ENCODE measurements at places on chromosomes 12 and 14. TPM values are rescaled to one million over a fixed set of nuclear protein-coding genes. Genes with fewer than 3 reads are reported as not detected.
A peak's percentile ranks its signal among the peaks of the same experiment; 100 is the strongest.

TSPAN19 gene
- not detected for total RNA-seq

OR4E2 gene
- not detected for total RNA-seq

CPNE8 gene
- total RNA-seq, result 8.4 TPM

MYO1H gene
- total RNA-seq, result 0.34 TPM

AP5M1 gene
- 31.0 TPM for total RNA-seq

GUCY2C gene
- not detected for total RNA-seq

DNA sequence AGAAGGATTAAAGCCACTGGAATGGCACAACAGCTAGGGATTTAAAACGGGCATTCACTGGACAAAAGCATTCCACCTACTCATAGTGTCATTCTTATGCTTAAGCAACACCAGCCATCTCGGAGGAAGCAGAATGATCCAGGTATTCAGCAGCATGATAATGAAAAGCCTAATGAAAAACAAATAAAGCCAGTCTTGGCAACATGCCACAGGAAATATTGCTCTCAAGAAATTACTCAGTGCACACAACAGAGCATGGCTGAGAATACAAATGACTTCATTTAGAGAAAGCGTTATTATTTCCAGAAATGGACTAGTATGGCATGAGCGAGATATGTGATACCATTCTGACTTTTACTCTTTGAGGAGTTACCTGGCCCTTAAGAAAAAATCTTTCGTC lies 442.2 kb downstream of the APAF1 start:
- no peak overlapping the region for H3K4me3 ChIP-seq
- no peaks in the 10 kb centered on the region for H3K4me1 ChIP-seq
- no peak overlapping the region for H3K27ac ChIP-seq
- H3K27me3 ChIP-seq, result no peaks in the 10 kb centered on the region
- H3K36me3 ChIP-seq, result no peaks in the 10 kb centered on the region

DNA sequence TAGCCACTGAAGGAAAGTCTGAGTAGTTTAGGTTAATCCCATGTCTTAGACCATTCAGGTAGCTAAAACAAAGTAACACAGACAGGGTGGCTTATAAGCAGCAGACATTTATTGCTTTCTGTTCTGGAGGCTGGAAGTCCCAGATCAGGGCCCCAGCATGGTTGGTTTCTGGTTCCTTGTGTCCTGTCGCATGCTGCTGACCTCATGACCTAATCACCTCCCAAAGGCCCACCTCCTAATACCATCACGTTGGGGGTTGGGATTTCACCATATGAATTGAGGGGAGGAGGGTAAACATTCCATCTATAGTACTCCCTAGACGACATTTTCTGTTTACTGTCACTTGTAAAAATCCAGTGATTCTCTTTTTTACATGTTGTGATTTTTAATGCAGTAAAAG lies 148.6 kb downstream of the FBXL14 start:
- DNase-seq, result no peak
- no peak overlapping the region for H3K4me3 ChIP-seq
- H3K27ac ChIP-seq, result no peak overlapping the region

DNA sequence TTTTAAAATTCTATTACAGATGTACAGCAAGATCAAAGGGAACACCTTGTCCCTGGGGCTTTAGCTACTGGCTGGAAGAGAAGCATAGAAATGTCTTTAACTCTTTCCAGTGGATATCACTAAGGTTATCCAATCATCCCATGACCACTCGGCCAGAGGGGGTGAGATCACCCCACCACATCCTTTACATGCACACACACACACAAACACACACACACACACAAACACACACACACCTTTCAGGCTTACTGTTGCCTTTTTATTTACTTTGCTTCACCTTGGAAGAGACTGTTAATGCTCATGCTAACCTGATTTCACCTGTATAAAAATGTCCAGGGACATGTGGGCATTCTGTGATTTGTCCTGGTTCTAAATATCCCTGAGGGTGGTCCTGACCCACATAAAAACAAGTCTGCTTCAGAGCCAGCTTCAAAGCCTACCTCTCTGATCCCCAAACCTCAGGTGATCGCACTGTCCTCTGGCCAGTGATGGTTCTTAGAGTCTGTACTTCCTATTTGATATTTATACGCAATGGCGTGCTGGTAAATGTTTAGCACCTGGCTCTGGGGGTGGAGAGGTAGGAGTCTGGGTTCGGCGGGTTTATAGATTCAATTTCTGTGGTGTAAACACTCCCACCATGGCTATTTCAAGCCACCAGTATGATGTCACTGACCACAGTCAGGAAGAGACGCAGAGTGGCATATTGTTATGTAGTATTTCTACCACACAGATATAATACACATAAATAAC lies 166.1 kb upstream of the EEA1 start:
- no peaks in the 10 kb centered on the region for H3K27me3 ChIP-seq
- no peak overlapping the region for H3K27ac ChIP-seq
- no peak overlapping the region for H3K4me3 ChIP-seq

GRCh38 chr14:85165094-85165493 lies 364.9 kb upstream of the FLRT2 start:
- no peak overlapping the region for H3K4me3 ChIP-seq
- no peaks in the 10 kb centered on the region for H3K27me3 ChIP-seq
- H3K36me3 ChIP-seq, result no peaks in the 10 kb centered on the region
- no peaks in the 10 kb centered on the region for H3K4me1 ChIP-seq
- DNase-seq, result no peak
- H3K27ac ChIP-seq, result no peak overlapping the region

DNA sequence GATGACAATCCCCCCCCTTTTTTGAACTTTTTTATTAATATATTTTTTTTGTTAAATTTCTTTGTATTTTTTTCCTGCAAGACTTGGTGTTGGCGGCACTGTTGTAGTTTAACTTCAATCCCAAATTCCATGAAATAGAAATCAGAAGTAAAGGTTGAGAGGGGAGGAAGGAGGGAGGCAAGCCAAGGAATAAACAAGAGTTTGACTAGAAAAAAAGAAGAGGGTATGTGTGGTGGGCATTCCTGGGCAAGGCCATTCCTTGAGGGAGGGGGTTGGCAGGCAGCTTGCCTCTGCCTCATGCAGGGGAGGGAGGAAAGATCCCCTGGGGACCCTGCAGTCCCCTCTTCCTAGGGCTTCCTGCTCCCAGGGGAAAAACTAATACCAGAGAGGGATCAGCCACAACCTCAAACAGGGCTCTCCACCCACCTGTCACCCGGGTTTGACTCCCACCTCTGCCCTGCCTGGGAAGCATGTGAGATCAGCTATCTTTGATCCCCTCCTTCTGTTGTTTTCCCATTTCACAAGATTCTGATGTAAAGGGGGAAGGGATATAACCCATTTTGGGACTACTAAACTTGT lies 519 bp upstream of the AP1G2 start:
- DNase-seq, result peak; percentile 41
- peak overlapping the region; percentile 75 for H3K27ac ChIP-seq
- H3K27me3 ChIP-seq, result no peaks in the 10 kb centered on the region
- peak overlapping the region; percentile 73 for H3K4me3 ChIP-seq
- H3K4me1 ChIP-seq, result no peaks in the 10 kb centered on the region
- no peaks in the 10 kb centered on the region for H3K36me3 ChIP-seq

DNA sequence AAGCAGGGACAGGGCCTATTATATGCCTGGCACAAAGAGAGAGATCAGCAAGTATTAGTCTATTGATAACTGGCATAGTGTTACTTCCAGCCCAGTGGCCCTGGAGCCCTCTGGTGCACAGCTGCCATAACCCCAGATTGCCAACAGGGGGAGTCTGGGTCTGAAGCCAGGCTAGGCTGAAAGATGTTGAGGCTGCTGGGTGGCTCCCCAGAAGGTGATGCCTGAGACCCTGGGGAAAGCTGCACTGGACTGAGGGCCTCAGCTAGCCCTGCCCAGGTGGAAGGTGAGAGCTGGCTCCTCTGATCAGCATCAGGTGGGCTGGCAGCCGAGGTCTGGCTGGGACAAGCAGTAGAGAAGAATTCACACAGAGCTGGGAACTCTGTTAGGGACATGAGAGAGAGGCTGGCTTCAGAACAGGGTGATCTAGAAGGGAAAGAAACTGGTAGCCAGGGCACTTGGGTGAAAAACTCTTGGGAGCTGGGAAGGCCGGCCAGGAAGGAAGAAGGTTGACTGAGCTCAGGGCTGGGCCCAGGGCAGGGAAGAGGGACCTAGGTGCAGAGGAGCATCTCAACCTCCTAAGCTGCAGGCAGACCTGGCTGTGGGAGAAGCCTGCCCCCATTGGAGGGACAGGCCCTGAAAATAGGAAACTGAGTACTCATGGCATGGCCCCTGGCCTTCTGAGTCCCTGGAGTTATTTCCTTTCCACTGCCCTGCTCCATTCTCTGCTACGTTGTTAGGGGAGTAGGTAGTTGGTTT lies 3.9 kb downstream of the GZMH start:
- no peak overlapping the region for H3K27ac ChIP-seq
- no peak for DNase-seq
- H3K4me1 ChIP-seq, result no peaks in the 10 kb centered on the region

- H3K36me3 ChIP-seq, result no peaks in the 10 kb centered on the region
- DNase-seq, result peak; percentile 76
- peak overlapping the region; percentile 35 for H3K4me3 ChIP-seq
- H3K4me1 ChIP-seq, result no peaks in the 10 kb centered on the region
These were observed 34.0 kb downstream of the FIGNL2 start for GRCh38 chr12:51814311-51815088.

- no peak overlapping the region for H3K27ac ChIP-seq
- H3K36me3 ChIP-seq, result no peaks in the 10 kb centered on the region
- H3K4me1 ChIP-seq, result no peaks in the 10 kb centered on the region
- no peak for DNase-seq
- no peak overlapping the region for H3K4me3 ChIP-seq
- H3K27me3 ChIP-seq, result no peaks in the 10 kb centered on the region
These were observed 268.6 kb downstream of the BTG1 start for GRCh38 chr12:91877022-91877421.

DNA sequence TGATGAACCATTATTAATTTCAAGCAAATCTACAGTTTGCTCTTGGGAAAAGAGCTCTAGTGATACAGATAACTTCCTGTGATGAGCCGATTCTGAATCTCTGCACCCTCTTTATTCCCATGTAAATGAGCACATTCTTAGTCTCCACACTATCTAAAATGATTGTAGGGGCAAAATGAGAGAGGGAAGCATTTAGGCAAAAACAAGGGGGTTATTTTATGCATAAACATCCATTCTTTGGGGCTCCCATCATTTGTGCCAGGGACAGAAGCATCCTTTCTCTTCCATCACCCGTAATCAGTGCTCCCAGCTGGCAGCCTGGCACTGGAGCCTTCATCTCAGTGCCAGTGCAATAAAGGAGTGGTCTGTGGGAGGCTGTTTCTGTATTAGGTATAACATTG lies 1.7 kb upstream of the GPD1 start:
- DNase-seq, result no peak
- no peaks in the 10 kb centered on the region for H3K27me3 ChIP-seq
- peaks cover 15% of the 10 kb centered on the region for H3K4me1 ChIP-seq
- H3K4me3 ChIP-seq, result no peak overlapping the region
- peaks cover 2% of the 10 kb centered on the region for H3K36me3 ChIP-seq
- no peak overlapping the region for H3K27ac ChIP-seq

DNA sequence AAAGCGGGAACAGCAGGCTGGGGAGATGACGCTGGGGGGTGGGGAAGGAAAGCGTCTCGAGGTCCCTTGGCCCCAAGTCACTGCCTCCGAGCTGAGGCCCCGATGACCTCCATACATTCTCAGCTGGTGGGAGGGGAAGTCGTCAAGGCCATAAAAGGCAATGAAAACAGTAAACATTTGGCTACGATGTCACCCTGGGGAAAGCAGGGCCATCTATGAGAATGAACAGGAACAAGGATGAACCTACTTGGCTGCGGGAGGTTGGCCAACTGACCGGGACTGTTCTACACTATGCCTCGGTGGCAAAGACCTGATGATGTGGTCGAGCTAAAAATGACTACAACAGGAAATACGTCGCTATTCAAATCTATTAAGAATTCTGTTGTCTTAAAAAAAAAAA lies 19.5 kb downstream of the PRKAB1 start:
- no peak for DNase-seq
- no peaks in the 10 kb centered on the region for H3K27me3 ChIP-seq
- no peak overlapping the region for H3K27ac ChIP-seq
- H3K4me3 ChIP-seq, result no peak overlapping the region
- no peaks in the 10 kb centered on the region for H3K36me3 ChIP-seq
- H3K4me1 ChIP-seq, result peaks cover 7% of the 10 kb centered on the region

GRCh38 chr12:79000501-79000900 lies 135.9 kb downstream of the SYT1 start:
- no peaks in the 10 kb centered on the region for H3K27me3 ChIP-seq
- H3K4me1 ChIP-seq, result no peaks in the 10 kb centered on the region
- no peak for DNase-seq
- no peak overlapping the region for H3K4me3 ChIP-seq

DNA sequence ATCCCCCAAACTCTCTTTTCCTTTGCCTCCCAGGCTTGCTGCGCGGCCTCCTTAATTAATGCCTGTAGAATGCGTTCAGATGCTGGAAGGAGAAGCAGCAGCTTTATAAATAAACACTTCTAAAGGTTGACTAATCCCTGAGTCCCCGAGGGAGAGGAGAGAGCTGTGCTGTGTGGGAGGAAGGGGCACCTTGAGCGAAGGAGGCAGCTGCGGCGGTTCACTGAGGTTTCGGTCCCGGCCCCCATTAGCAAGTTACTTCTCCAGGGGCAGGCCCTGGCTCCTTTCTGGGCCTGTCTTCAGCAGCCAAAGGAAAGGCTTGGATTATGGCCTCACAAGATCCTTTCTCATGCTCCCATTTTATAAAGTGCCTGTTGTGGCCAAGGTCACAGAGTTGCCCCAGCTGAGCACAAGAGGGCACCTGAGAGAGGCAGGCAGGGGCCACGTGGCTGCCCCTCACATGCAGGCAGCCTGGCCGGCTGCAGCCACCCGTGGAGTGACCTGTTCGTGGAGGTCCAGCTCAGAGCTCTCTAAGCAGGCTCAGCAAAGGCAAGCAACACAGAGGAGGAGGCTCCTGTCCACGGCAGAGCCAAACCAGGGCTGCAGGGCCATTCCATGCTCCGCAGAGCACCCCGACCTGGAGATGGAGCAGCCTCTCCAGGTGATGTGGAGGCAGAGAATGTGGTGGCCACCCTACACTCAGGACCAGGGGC lies 15.0 kb upstream of the CACNA2D4 start:
- H3K27ac ChIP-seq, result no peak overlapping the region
- no peaks in the 10 kb centered on the region for H3K36me3 ChIP-seq
- H3K4me3 ChIP-seq, result no peak overlapping the region
- no peaks in the 10 kb centered on the region for H3K27me3 ChIP-seq
- H3K4me1 ChIP-seq, result peaks cover 6% of the 10 kb centered on the region
- DNase-seq, result no peak

Data from ovary (tissue), 10 donors.